ENCODE measurements at places on chromosomes 7 and 10.

- DNase-seq, result no peak
Measured at GRCh38 chr10:110786172-110786571, 85.6 kb upstream of the PDCD4 start.

DNA sequence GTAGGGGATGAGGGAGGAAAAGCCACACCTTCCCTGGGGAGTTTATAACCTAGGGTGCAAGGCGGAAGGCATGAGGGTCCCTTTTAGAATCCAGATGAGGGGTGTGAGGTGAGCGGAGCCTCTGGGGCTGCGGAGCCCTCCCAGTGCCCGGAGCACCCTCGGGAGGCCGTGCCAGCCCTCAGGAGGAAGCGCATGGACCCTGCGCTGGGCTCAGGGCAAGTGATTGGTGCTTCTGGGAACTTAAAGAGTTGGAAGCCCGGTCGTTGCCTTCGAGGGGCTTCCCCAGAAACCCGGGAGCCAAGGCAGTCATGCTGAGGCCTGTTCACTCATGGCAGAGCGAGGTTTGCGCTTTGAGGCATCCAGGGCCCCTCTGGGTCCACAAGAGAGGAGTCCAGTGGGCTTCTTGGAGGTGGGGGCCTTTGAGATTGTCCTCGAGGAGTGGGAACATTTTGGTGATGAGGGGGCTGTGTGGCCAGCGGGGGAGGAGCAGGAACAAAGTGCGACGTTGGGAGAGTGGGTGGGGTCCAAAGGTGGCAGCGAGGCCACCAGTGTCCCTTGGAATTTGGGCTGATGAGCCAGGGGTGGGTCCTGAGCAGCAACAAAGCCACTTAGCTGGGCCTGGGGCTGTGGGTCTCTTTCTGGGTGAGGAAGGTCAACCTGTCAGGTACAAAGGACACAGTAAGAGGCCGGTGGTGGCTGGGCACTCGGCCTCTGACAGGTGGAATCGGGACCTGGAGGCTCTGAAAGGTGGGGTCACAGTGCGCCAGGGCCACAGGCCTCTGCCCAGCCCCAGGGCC lies 79.9 kb downstream of the MKI67 start:
- no peak for DNase-seq

GRCh38 chr7:140168816-140169215 lies 8.0 kb downstream of the KDM7A start:
- DNase-seq, result no peak

GRCh38 chr10:118106426-118106825 lies 59.7 kb upstream of the RAB11FIP2 start:
- DNase-seq, result no peak

DNA sequence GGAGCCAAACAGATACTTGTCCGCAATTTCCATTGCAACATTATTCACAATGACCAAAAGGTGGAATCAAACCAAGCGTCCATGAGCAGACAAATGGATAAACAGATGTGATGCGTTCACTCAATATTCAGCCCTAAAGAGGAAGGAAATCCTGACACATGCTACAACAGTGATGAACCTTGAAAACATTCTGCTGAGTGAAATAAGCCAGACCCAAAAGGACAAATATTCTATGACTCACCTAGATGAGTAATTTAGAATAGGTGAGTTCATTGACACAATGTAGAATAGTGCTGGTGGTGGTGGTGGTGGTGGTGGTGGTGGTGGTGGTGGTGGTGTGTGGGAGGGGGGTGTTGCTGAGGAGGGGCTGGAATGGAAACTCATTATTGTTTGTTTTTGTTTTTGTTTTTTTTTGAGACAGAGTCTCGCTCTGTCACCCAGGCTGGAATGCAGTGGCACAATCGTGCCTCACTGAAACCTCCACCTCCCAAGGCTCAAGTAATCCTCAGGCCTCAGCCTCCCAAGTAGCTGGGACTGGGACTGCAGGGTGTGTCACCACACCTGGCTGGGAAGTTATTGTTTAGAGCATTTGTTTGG lies 28.6 kb downstream of the SMKR1 start:
- DNase-seq, result no peak

DNA sequence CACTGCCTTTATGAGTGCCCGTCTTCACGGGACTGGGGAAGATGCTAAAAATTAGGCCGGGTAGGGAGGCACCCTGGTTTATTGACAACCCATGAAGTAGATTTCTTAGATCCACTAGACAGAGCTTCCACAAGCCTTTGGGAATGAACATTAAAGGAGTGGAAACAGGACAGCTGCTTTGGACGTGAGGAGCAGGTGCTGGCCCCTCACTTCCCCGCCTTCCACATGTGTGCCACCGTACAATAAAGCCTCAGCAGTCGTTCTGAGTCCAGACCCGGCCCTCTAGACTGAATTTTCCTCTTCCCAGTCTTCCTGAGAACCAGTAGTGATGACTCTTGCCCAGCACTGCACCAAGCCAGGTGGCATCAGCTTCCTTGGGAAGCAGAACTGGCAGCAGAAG lies 282.4 kb downstream of the CELF2 start:
- DNase-seq, result no peak

DNA sequence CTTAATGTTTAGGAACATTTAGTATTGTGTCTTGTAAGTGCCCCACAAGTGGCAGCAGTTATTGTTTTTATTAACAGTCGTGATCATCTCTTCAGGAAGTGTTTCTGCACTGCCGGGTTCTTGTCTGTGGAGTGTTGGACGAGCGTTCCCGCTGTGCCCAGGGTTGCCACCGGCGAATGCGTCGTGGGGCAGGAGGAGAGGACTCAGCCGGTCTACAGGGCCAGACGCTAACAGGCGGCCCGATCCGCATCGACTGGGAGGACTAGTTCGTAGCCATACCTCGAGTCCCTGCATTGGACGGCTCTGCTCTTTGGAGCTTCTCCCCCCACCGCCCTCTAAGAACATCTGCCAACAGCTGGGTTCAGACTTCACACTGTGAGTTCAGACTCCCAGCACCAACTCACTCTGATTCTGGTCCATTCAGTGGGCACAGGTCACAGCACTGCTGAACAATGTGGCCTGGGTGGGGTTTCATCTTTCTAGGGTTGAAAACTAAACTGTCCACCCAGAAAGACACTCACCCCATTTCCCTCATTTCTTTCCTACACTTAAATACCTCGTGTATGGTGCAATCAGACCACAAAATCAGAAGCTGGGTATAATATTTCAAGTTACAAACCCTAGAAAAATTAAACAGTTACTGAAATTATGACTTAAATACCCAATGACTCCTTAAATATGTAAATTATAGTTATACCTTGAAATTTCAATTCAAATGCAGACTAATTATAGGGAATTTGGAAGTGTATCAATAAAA lies 22.2 kb downstream of the PLA2G12B start:
- DNase-seq, result no peak

DNA sequence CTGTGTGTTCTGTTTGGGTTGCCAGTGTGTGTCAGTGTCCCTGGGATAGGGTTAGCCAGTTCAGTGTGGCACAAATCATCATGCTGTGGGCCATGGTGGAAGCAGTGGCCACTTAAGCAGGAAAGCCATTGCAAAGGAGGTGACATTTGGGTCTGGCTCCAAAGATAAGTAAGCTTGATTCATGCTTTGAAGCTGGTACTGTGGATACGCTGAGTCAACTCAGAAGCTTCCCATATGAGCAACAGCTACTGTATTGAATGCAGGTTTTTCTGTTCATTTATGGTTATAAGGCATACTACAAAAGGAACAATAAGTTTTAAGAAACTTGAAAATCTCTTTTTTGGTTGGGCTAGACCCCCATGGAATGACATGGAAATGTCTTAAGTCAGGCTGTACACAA lies 143.1 kb downstream of the BMPER start:
- no peak for DNase-seq

DNA sequence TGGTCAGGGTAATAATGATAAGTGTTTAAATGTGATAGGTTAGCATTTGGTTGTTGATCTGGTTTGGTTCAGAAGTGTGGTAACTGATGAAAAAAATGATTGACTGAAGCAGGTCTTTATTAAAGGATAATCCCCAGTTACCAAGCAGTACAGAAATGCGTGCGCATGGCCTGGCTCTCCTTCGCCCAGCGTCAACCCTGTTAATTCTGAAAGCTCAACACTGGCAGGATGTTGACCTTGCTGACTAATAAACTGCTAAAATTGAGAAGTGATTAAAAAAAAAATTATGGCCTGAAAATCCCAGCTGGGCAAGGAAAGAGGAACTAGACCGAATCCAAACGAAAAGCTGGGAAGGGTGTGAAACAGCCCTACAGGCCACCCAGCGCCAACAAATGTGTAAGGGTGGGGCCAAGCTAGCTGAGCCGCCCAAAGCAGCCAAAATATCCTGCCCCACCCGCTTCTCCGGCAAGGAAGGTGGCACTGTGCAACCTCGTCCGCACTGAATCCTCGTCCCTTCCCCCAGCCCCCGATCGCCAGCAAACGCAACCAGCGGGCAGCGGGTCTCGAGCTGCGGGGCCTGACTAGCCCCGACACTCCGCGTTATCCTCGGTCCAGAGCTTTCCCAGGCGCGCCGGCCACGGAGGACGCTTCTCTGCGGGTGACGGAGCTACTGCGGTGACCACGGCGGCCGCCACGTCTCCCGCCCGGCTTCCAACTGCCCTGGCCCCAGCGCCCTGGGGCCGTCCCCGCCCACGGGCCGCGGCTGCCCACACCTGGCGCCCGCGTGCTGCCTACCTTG lies 561 bp downstream of the SHTN1 start:
- peak; percentile 52 for DNase-seq

GRCh38 chr10:127802531-127803095 lies 65.6 kb downstream of the FOXI2 start:
- no peak for DNase-seq

DNA sequence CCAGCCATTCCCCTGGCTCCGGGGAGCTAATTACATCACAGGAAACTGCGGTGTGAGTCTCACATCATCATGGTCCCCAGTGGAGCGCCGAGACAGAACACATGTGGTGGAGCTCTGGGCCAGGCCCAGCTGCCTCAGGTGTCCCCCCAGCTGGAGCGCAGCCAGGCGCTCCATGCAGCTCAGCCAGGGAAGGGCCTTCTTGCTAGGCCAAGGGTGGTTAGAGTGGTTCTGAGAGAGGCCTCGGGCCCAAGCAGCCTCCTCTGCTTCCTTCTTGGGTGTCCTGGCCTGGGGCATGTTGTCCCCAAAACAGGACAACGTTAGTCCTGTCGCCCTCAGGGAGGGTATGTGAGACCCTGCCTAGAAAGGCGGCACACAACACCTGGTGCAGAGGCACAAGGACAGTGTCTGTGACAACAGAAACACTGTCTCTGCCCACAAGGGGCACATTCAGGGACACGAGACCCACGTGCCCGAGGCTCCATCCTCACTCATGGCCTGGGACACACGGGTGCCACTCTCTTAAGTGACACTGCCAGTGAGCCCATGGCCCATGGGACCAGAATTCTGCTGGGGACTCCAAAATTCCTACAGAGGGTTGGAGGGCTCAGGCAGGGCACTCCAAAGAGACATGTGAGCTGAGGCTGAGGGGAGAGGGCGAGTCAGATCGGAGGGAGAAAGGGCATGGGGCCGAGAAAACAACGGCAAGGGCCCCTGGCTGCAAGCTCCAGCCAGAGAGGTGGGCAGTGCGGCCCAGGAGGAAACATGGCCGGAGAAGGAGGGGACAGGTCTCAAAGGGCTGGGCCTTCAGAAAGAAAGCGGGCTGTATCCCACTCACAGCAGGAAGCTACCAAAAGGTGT lies 37.0 kb upstream of the RET start:
- DNase-seq, result peak; percentile 5
